ENCODE measurements at places on chromosomes 2 and 18.

DNA sequence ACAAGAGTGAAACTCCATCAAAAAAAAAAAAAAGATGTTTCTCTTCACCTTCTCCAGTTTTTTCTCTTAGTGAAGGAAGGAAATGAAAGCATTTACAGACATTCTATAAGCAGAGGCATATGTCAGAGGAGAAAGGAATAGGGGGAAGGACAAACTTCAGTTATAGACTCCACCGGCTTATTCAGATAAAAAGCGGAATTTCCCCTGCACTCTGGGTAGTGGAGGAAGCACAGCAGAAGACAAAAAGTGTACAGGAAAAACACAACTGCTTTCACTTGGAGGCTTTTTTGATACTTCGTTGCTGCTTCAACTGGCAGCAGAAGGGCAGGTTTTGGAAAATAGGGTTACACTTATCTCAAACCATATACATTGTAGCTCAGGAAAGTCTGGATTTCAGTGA is 3.2 kb upstream of the MGAT4A start:
- no peak for DNase-seq

GRCh38 chr18:21387886-21388285 is 145.9 kb downstream of the GREB1L start:
- DNase-seq = no peak

DNA sequence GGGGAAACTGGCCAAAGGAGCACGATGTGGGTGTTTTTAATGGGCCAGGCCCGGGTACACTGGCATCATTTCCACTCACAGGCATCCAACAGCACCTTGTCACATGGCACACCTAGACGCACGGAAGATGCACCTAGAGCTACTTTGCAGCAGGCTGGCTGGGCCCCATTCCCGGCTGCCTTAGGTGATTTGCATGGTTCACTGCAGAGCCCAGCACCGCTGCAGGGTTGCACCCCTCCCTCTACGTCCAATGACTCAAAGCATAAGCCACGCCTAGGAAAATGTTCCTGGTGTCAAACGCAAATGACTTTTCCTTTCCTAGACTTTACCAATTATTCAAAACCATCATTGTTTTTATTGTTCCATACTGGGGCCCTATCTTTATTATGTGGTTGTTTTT is 222.9 kb downstream of the EIPR1 start:
- DNase-seq = no peak

GRCh38 chr2:165539985-165540384 is 70.5 kb downstream of the CSRNP3 start:
- DNase-seq = no peak

- DNase-seq = peak; percentile 21
Measured at GRCh38 chr18:27599202-27599829, 414.2 kb upstream of the CHST9 start.

- DNase-seq = peak; percentile 63
Measured at GRCh38 chr2:157194097-157194688, 63.3 kb upstream of the GALNT5 start.

DNA sequence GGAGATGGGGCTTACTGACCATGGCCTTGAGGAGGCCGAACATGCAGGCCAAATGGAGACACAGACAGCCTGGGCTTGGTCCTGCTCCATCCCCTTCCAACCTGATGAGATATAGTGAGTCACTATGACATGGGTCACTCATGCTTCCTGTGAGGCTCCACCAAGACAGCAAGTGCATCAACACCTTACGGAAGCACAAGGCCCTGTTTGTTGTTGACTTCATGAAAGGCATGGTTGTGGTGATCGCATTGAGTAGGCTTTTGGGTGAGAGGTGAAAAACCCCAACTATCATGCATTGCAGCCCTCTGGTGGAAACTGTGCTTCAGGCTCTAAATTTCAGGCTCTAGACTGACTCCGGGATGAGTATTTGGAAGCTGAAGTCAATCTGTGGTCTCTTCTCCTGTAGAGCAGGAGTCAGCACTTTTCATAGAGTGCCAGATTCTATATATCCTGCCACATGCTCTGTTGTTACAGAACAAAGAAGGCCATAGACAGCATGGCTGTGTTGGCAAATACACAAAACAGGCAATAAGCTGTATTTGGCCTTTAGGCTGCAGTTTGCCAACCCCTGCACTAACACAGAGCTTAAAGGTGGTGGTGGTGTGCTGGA is 10.1 kb downstream of the IL37 start:
- no peak for DNase-seq

- no peak for DNase-seq
Measured at GRCh38 chr2:113245276-113245711, 33.4 kb downstream of the PAX8 start.

DNA sequence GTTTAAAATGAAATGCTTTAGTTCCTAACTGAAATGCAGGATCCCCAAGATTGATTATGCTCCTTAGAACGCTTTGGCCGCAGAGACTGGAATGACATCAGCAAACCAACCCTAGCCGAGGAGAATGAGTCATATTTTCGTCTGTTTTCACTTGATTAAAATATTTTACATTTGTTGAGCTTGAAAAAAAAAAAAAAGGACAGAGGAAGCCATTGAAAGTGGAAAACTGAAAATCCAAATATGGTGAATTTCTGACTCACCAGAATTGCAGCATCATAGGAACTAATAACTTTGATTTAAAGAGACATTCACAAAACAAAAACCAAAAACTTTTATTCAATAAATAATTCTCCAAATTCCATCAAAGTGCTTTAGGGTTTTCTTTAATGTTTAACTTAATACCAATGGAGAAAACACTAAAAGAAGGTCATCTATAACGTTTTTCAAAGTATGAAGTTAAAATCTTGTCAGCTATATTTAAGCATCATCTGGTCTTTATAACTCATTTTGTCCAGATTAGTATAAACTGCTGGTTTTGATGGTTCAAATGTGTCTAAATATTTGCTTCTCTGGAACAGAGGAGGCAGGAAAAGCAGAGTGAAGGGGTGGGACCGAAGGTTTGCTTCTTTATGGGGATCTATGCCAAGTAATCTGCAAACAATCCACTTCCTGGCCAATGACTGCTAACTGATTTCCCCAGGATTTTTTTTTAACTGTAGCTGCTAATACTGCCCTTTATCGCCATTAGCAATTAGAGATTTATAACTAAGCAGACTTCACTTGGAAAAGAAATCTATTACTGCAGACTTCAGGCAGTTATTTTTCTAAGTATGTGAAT is 30.9 kb upstream of the COL5A2 start:
- DNase-seq = no peak

GRCh38 chr18:51279367-51279984 is 82.0 kb upstream of the MEX3C start:
- no peak for DNase-seq

Data from T47D (cell line).